Left cardiac atrium (tissue), 4 donors: ENCODE measurements at places on chromosomes 7 and 10. TPM values are rescaled to one million over a fixed set of nuclear protein-coding genes. Genes with fewer than 3 reads are reported as not detected.

The SCRN1 gene
- 32.1 TPM for total RNA-seq

The CCDC172 gene
- total RNA-seq = not detected

The GPAM gene
- total RNA-seq = 137 TPM

DNA sequence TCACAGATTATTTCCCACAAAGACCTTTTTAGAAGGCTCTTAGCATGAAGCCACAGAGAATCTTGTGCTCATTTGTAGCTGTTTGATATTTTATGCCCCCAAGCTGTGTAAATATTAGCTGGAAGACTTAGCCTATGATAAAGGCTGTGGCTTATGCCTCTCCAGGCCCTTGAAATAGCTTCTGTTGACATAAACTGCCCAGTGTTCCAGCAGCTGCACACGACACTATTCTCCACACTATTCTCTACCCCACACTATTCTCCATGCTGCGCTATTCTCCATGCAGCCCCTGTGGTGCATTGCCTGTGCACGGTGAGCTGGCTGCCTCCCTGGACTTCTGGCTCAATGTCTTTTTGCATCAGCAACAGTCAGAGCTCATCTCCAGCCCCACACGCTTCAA, 13.1 kb downstream of the DDC start:
- no peak for DNase-seq

DNA sequence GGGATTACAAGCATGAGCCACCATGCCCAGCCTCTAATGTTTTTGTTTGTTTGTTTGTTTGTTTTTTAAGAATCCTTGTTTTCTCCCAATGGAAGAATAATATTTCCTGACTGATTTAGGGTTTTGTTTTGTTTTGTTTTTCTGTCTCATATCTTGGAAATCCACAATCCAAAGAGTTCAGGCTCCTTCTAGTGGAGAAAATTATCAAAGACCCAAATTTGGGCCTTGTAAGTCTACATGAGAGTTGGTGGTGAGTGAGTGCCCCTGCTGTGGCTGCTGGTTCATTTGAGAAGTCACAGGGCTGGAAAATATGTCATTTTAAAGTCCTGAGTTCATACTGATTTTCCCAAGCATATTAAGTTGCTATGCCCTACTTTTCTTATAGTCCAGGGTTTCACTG, 33.5 kb upstream of the KLHL7 start:
- no peak for DNase-seq

GRCh38 chr10:87861953-87862678, 1.2 kb downstream of the KLLN start:
- DNase-seq = peak; percentile 97

DNA sequence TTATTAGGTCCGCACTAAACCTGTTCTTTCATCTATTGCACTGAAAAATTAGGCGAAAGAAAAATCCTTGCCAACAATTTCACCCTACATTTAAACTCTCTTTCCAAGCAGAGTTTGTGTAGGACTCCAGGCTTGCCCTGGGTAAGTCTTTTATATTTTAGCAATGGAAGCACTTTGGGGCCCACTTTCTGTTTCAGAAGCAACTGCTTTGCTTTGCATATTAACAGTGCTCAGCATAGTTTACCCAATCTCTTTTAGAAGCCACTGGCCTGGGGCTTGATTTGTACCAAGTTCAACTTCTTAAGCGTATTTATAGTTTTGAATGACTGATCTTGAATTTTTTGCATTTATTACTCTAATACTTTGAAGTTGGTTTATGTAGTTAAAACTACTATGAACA, 78.8 kb upstream of the MDFIC start:
- no peak for DNase-seq

- peak; percentile 72 for DNase-seq
These were observed 161.5 kb downstream of the SEMA3D start for GRCh38 chr7:85025312-85025756.
